ENCODE measurements at places on chromosomes 2 and 18.

- DNase-seq: no peak
Measured at GRCh38 chr2:152730591-152731333, 12.3 kb downstream of the ARL6IP6 start.

GRCh38 chr2:127640082-127641072 lies 5.6 kb upstream of the GPR17 start:
- no peak for DNase-seq

DNA sequence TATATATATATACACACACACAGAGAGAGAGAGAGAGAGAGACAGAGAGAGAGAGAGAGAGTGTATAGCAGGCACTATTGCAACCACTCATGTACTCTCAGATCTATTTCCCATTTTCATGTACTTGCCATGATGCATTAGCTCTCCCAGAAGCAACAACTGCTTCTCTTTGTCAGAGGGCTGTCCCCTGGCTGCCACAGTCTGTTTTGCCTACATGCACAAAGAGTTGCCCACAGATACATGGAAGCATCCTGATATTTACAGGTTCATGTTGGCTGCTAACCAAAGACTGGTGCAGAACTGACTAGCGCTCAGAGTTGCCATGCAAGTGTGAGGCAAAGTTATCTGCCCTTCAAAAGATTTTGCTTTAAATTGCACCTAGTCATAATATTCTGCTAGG lies 469.3 kb upstream of the ZNF804A start:
- no peak for DNase-seq

DNA sequence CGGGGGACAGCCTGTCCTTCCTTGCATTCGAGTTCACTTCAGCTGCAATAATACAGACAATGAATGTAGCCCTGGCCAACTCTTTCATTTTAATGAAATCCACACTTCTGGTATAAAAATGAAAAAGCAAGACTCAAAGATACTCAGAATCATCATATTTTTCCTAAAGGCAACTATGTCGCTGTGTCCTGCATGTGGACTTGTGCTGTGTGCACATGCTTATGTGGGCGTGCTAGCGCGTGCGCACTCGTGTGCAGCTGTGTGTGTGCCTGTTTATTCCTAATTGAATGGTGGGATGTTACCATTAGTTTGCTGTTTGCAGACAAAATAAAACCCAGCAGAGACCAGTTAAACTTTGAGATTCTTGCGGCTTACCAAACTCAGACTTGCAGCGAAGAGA lies 49.6 kb downstream of the SMIM21 start:
- no peak for DNase-seq

GRCh38 chr18:31617031-31617717 lies 25.5 kb downstream of the TTR start:
- no peak for DNase-seq

DNA sequence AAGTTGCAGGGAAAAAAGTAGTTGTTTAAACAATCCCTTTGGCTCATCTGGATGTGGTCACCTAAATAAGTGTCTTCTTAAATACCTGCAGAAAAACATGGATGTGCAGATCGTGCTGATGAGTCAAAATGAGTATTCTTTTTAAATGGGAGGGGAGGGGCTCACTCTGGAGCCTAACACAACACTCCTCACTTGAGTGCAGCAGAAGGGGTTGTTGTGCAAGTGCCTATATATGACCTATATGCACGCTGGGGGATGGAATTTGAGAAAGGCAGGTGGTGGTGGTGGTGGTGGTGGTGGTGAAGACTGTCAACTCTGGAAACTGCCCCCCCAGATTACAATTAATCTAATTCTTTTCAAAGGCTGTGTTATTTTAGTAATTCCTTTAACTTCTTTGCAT lies 77.9 kb upstream of the FAM124B start:
- DNase-seq: no peak

DNA sequence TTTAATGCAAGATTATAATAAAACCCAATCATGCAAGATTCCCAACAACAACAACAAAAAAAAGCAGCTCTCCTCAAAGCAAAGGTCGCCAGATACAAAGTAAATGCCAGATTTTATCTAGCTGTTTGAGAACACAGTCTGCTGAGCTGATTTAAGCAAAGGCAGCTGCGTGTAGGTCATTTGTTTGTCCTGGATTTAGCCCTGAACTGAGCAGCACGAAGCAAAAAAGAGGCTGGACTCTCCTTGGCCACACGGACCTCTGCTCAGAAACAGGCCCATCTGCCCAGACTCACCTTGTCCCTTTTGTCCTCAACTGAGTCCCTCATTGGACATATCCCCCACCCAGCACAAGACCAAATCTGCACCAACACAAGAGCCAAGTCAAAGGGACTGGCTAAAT lies 91.5 kb downstream of the PID1 start:
- no peak for DNase-seq

GRCh38 chr2:207617011-207617671 lies 8.1 kb downstream of the METTL21A start:
- DNase-seq: no peak

DNA sequence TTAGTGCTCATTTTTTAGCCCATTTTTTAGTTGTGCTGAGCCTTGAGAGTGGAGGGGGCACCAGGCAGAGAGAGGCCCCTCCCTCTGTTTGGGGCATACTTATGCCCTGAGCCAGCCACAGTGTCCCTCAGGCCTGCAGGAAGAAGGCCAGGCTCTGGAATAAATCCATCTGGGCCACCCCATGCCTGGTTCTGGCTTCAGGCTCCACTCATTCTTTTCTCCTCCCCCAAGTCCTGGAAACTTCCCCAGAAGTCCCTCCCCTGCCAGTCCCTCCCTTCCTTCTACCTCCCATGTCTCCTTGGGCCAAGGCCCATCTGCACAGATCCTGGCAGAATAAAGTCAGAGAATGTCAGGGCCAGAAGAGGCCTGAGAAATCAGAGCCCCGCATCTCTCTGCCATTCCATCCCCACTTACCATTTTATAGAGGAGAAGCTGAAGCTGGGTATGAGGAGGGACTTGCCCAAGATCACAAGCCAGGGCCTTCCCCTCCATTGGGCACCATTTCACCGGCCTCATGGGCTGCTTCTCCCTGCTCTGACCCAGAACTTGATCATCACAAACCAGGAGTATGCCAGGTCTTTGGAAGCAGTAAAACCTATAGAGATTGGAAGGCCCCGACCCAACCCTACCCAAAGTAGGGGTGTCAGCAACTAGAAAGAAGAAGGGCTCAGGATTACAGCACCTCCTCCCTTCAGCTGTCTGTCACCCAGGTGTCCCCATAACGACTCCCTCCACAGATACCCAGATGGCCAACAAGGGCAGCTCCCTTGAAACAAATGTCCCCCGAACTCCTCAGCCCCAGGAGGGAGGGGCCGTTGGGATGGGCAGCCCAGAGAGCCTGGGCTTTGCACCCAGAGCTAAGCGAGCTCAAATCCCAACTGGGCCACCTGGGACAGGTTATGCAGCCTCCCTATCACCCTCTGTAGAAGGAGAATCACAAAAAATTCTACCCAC lies 108.4 kb downstream of the POLR1A start:
- no peak for DNase-seq

DNA sequence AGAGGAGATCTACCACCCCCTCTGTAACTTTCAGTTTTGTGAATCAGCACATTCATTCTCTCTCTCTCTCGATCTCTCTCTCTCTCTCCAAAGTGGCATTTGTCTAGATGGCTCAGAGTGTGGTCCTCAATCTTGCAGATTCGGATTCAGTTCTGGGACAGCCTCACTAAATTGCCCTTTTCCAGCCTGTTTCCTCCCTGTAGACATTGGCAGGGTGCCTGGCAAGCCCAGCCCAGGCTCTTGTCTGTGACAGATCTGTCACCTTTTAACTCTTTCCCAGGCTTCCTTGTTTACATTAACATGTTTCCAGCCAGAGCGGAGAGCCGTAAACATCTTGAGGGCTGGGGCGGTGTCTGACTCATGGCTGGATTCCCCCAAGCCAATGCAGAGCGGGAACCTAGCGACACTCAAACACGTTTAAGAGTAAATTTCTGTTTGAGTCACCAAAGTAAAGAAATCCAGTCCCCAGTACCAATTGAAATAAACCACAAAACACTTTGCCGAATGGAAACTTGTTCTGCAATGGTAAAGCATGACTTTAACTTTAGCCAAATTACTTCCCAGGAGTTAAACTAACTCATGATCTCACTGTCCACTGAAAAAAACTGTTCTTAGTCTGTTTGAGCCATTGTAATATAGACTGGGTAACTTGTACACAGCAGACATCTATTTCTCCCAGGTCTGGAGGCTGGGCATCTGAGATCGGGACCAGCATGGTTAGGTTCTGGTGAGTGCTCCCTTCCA lies 6.6 kb upstream of the CYP27C1 start:
- no peak for DNase-seq

GRCh38 chr2:228447266-228447915 lies 265.9 kb upstream of the SPHKAP start:
- DNase-seq: no peak

GRCh38 chr2:220450846-220451245 lies 823.4 kb downstream of the SLC4A3 start:
- no peak for DNase-seq

- no peak for DNase-seq
Measured at GRCh38 chr2:158923180-158923594, 45.3 kb upstream of the TANC1 start.
